ENCODE measurements at places on chromosomes 16 and 17.
A peak's percentile ranks its signal among the peaks of the same experiment; 100 is the strongest.

DNA sequence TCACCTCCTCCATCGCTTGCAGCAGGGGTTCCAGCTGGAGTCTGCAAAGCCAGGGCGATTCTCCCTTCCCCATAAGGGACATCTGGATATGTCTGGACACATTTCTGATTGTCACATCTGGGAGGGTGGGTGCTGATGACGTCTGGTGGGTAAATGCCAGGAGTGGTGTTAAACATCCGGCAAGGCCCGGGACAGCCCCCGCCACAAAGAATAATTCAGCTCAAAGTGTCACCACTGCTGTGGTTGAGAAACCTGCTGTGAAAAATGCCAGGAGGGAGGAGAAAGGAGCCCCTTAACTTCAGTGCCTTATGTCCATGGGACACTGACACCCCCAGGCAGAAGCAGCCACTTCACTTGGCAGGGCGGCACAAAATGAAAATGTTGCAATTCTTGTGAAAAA, 179.4 kb upstream of the SDK2 start:
- peak; percentile 43 for DNase-seq

- DNase-seq = no peak
Measured at GRCh38 chr17:73347351-73347750, 35.5 kb upstream of the CDC42EP4 start.

- no peak for DNase-seq
Measured at GRCh38 chr17:50817838-50818237, 17.5 kb upstream of the WFIKKN2 start.

GRCh38 chr17:37179893-37180292, 195.9 kb upstream of the C17orf78 start:
- DNase-seq = no peak

- DNase-seq = no peak
Measured at GRCh38 chr16:531494-532125, 4.1 kb downstream of the CAPN15 start.

DNA sequence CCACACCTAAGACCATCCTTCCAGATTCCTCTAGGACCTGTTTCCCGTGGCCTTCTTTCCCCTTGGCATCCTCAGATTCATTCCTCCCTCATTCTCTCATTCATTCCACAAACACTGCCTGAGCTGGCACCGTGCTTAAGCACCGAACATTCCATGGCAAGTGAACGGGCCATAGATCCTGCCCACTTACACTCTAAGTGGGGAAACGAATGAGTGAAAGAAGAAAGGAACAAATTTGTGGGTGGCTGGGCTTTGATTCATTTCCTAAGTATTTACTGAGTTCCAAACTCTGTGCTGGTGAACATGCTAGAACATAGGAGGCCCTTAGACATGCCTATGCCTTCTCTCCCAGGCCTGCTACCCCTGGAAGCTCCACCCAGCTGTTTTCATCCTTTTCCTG, 30.0 kb downstream of the SRCIN1 start:
- no peak for DNase-seq

- DNase-seq = no peak
Measured at GRCh38 chr17:29949696-29950095, 8.3 kb downstream of the EFCAB5 start.

GRCh38 chr16:65666132-65666941, 544.5 kb upstream of the CDH11 start:
- no peak for DNase-seq

DNA sequence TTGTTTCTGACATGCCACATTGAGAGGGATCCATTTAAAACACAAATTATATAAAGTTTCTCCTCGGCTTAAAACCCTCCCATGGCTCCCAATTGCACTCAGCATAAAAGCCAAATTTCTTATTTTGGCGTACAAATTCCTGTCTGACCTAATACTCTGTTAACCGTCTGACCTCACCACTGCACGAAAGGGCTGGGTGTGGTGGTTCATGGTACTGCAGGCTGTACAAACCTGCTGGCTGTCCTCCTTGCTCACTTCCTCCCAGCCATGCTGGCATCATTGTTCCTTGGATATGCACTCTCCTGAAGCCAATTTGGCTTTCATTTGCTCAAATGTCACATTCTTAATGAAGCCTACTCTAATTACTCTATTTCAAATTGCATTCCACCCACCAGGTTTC, 301.6 kb upstream of the C16orf82 start:
- DNase-seq = peak; percentile 17

GRCh38 chr17:29292992-29293889, 707 bp downstream of the NUFIP2 start:
- peak; percentile 82 for DNase-seq

GRCh38 chr17:72123530-72124437, 3.0 kb downstream of the SOX9 start:
- DNase-seq = no peak

DNA sequence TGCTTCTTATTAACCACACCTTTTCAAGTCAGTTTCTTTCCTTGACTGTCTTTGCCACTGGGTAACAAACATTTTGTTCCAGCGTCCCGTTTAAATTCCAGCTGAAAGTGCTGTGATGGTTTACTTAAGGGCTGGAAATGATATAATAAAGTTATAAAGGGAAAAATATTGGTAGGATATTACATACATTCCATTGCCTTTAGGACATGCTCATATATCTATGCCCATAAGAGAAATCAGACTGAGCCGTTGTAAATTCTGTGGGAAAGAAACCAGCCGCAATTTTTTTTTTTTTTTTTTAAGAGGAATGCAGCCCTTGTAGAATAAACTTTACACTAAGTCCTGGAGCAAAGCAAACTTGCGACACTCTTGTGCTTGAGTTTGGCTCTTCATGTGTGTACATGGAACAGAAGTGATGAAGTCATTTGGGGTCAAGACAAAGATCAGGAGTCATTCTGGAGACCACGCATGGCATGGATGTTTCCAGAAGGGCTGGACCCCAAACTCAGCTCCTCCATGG, 210.9 kb downstream of the XYLT1 start:
- no peak for DNase-seq
